Kidney epithelial cell (primary cell): ENCODE measurements at places on chromosomes 3 and 15. TPM values are rescaled to one million over a fixed set of nuclear protein-coding genes. Genes with fewer than 3 reads are reported as not detected.

Gene RAD51
- total RNA-seq, result 1.3 and 2.7 TPM in 2 replicates

Gene ITGA11
- total RNA-seq, result 6.2 and 7.0 TPM in 2 replicates

DNA sequence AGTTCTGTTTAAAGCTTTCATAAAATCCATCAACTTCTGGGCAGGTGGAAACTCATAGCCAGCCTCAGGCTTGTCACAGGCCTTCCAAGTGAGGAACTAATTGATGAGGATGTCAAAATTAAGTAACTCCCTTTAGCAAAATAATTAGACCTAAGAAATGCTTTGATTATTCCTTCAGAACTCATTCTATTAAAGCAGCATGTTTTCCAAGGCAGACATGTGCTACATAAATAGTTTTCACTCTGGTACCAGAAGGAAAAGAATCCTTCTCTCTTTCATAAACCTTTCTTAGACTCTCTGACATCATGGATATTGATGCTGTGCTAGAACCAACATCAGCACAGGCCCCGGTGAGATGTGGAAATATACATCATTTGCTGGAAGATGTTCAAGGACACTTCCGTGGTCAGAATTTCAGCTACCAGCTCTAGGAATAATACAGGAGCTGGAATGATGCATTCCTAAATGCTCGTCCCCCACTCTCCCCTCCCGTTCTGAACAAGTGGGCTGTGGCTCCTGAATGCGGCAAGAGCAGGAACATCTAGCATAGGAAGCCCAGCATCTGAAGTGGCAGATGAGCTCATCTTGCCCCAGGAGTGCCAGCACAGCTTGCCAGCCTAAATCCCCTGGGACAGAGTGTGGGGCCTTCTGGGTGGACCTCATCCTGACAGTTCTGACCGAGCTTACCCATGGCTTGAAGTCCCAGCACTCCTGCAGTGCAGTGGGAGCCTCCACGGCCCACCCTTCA lies 82.4 kb downstream of the WWTR1 start:
- no peak for DNase-seq

DNA sequence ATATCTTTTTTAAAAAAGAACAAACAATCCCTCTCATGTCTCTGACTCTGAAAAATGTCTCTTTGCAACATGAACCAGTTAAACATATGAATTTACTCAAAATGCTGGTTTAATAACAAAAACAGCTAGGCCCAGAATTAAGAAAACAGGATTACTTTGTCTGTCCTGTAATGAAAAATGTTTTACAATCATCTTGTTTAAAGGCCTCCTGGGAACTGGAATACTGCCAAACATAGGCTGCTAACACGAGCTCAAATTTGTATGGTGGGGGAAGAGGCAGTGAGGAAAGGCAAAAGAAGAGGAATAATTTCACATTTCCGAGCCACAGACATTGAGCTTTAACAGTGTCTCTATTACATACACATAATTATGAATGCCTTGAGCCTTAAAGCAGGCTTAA lies 61.7 kb upstream of the PPIB start:
- no peak for DNase-seq

GRCh38 chr3:168249205-168249549 lies 153.5 kb upstream of the GOLIM4 start:
- DNase-seq, result no peak
